ENCODE measurements at places on chromosomes 7 and 10. TPM values are rescaled to one million over a fixed set of nuclear protein-coding genes. Genes with fewer than 3 reads are reported as not detected.

Gene ANKRD30A
- total RNA-seq: not detected

GRCh38 chr7:366161-366803 is 76.3 kb downstream of the FOXL3 start:
- H3K27ac ChIP-seq: no peak overlapping the region
- no peak for DNase-seq
- H3K4me1 ChIP-seq: peaks cover 36% of the 10 kb centered on the region
- H3K36me3 ChIP-seq: no peaks in the 10 kb centered on the region
- H3K4me3 ChIP-seq: no peak overlapping the region
- peaks cover 3% of the 10 kb centered on the region for H3K27me3 ChIP-seq

DNA sequence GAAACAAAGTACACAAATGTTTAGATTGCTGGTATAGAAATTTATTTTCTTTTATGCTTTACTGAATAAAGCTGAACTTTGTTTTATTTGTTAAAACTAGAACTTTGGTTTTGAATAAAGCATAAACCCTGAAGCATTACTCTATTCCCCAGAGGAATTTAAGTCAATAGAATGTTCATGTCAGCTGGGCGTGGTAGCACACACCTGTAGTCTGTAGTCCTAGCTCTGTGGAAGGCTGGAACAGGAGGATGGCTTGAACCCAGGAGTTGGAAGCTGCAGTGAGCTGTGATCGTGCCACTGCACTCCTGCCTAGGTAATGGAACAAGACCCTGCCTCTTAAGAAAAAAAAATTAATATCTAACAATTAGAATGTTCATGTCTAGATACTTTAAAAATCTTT is 139.0 kb upstream of the ASAH2 start:
- peaks cover 49% of the 10 kb centered on the region for H3K4me1 ChIP-seq
- H3K4me3 ChIP-seq: no peak overlapping the region
- no peak overlapping the region for H3K27ac ChIP-seq
- H3K27me3 ChIP-seq: no peaks in the 10 kb centered on the region
- no peaks in the 10 kb centered on the region for H3K36me3 ChIP-seq

Gene NKX2-3
- not detected for total RNA-seq

Gene MYL7
- not detected for total RNA-seq

Gene COBL
- 60.2 TPM for total RNA-seq

Gene BAIAP2L1
- total RNA-seq: 28.2 TPM

Data from suprapubic skin (tissue), 4 donors.